Psoas muscle (tissue), 8 donors: ENCODE measurements at places on chromosomes 5 and 9. TPM values are rescaled to one million over a fixed set of nuclear protein-coding genes. Genes with fewer than 3 reads are reported as not detected.

- DNase-seq = no peak
These were observed 136.1 kb upstream of the ANKH start for GRCh38 chr5:15007646-15008045.

DNA sequence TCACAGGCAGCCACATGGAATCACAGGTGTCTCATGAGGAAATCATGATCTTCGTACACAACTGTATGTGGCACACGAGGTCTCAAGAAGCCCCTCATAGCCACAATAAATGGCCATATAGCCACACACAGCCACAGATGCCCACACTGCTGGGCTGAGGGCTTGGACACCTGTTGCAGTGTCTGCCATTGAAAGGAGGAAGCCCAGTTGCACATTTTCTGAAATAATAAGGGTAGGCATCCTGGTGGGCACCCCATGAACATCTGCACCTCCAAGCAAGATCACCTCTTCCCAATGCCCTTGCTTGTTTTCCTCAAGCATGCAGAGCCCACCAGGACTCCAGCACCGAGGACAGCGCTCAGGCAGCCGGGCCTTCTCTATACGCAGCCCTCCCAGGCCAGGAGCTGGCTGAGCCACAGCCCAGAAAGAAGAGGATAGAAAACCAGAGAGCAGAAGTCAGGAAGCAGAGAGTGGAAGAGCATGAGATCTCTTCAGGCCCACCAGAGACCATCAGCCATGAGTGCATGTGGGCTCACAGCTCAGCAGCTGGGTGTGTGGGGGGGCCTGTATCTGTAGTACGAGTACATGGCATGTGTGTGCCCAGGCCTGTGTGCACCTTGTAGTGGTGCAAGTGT is 1.0 kb upstream of the ACSL6 start:
- peak; percentile 69 for DNase-seq

INSYN2B gene
- not detected for total RNA-seq

DNA sequence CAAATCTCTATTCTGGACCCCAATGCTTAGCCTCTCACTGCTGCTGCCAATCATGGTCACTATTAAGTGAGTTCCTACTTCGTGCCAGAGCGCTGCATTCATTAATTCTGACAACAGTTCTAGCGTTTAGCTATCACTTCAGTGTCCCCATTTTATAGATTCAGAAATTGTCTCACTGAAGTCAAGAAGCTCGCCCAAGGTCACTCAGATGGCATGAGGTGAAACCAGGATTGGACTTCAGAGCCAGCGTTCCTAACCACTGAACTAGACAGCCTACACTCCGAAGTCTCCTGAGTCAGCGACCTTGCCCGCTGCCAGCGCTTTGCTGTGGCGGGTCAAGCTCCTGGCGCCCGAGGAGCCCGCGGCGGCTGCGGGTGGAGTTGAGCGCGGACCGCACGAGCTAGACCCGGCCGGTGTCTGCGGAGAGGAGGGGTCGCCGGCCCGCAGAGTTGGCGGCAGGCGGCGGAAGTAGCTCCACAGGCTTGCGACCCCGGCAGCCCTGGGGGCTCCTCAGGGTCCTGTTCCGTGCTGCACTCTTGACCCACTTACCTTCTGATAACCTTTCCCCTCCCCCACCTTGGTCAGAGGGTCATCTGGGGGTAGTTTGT is 2.1 kb upstream of the GABRB2 start:
- no peak for DNase-seq

CDC25C gene
- not detected for total RNA-seq

GRCh38 chr5:175842951-175843793 is 28.2 kb upstream of the CPLX2 start:
- peak; percentile 29 for DNase-seq

DNA sequence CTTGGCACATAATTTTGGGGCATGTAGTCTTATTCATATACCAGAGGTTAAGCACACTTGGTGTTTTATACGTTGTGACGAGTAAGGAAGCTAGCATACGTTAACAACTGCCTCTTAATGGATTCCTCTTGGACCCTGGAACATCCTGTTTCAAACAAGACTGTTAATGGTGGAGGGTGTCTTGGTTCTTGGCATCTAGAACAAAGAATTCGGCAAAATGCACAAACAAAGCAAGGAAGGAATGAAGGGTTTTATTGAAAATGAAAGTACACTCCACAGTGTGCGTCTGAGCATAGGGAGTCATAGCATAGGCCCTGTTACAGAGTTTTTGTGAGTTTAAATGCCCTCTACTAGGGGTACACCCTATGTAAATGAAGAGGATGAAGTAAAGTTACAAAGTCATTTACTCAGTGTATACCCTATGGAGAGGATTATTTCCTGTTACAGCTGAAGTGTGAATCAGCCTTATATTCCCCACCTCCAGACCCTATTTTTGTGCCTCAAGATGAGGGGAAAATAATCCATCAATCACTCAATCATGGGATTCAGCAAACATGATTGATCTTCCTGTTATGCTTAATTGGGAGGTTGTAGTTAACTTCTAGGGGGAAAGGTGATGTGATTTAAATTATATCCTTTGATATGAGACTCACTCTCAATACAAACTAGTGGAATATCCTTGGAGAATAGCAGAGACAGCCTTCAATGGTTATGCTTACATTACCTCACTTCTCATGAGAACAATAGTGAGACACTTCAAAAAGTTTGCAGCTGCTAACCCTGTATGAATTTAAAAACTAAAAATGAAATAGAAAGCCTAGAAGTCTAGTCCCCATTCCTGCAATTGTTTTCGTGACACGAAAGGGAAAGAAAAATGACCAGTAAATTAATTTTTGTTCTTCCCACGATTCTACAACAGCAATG is 84.9 kb upstream of the MYO10 start:
- DNase-seq = no peak

HTR4 gene
- 0.46 TPM for total RNA-seq

CDC20B gene
- not detected for total RNA-seq

ERGIC1 gene
- total RNA-seq = 86.5 TPM

PCDHA12 gene
- total RNA-seq = not detected

ALDH1A1 gene
- total RNA-seq = 14.1 TPM

GRCh38 chr5:181204113-181204825 is 727 bp downstream of the TRIM7 start:
- peak; percentile 37 for DNase-seq
